ENCODE measurements at places on chromosomes 3 and 15.

DNA sequence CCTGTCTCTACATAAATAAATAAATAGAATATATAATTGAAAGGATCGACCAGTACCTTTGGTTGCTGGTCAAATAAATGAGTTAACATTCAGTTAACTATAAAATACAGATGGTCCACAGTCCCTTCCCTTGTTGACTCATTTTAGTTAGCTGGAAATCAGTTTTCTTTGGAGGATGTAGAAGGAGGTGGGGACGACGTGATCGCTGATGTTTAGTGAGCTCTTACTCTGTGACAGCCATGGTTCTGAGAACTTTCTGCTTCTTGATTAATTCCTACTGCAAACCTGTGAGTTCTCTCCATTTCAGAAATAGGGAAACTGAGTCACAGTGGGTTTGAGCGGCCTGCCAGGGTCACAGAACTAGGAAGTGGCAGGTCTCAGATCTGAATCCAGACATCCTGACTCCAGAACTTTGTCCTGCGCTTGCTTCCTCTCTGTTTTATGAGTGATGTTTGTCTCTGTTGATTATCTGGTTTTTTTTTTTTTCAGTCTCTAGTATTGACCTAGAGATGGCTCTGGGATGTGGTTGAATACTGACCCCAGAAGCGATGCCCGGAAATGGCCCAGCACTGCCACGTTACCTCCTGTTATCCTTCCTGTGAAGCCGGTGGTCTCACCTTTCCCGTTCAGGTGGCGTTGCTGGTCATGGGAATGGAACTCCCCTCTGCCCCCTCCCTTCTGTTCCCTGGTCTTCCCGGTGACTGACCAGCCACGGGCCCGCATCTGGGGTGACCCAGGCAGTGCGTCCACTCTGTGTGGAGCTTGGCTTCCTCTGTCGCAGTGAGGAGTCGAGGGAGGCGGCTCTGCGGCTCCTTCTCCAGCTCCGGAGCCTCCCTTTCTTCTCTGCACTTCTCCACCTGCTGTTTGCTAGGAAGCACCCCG is 18.2 kb downstream of the SYNM start:
- no peak for DNase-seq

DNA sequence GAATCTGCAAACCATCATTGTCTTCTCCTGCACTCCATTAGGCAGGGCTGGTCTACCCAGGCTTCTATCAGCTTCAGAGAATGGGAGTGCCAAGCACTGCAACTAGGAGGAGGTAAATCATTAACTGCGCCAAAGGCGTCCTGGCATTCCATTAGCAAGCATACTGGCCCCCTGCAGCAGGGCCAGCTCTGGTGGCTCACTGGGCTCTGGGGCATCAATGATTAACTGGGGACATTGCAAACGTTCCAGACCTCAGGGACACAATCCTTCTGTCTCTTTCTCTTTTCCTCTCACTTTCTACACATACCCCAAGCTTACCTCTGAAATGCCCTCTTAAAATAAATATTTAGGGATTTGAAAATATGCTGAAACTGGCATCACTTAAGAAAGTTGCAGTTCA is 129.0 kb downstream of the MYLK start:
- peak; percentile 87 for DNase-seq

- DNase-seq, result no peak
Observed at GRCh38 chr3:115245438-115245837, 98.3 kb upstream of the ZBTB20 start.

GRCh38 chr15:39667382-39668127 is 86.7 kb downstream of the THBS1 start:
- DNase-seq, result no peak

DNA sequence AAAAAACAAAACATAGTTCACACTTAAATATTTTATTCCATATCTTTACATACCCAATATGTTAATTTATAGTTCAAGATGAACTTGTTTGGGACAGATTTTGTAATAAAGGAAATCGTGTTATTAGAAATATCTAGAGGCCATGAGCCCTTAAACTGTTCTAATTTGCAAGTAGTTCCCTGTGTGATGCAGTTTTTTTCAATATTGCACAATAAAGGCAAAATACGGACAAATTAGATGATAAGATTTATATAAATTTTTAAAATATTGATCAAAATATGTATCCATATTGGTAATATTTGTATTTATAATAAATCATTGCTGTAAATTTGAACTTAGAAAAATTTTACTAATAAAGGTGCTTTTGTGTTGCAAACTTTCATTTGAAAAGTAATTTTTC is 23.8 kb downstream of the CTNNB1 start:
- DNase-seq, result no peak

GRCh38 chr3:152780553-152780952 is 54.4 kb upstream of the P2RY1 start:
- DNase-seq, result no peak

DNA sequence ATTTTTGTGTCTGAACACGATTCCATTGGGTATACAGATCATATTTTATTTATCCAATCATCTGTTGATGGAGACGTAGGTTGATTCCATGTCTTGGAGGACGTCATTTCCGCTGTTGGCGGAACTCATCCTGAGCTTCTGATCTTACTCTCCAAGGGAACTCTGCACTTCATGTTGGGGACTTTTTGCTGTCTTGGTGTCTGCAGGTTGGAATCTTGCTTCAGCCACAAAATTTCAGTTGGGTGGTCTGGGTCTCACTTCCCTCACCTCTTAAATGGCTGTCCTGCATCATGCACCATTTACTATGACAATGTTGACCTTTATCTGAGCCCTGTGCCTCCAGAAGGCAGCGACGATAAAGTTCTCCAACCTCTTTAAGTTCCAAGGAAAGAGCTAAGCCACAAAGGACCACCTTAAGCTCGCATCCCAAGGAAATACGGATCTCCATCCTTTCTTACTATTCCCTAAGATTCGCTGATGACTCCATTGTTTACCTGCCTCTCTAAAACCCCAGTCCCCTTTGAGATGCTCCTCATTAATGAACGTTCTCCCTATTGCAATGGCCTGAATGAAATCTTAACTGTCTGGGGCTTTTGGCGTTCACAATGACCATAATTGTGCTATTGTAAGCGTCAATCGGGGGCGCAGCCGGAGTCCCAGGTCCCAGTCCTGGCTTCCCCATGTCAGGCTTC is 23.1 kb upstream of the RNU6-1 start:
- DNase-seq, result no peak

GRCh38 chr15:38620098-38620497 is 55.5 kb upstream of the RASGRP1 start:
- DNase-seq, result no peak

DNA sequence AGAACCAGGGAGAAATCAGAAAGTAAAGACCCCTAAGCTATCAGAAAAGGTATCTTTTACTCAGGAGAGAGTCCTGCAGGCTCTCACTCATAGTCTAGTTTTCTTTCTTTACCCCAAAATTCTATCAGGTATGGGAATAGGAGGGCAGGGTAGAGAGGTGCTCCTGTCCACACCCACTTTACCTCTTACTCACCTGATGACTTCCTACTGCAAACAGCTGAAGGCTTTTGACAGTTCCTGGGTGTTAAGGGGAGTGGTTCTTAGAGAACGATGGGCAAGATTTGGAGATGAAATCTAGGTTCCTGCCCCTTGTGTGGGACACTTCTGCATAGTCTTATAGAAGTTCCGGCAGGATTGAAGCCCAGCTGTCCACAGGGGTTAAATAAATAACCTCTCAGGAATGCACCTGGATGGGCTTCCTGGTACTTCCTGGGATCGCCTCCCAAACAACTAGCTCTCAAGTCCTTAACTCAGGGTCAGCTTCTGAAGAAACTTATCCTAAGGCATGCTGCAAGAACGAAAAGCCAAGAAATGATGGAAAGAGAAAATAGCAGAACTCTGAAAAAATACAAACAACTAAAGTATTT is 10.8 kb upstream of the TNFAIP8L3 start:
- no peak for DNase-seq

- peak; percentile 8 for DNase-seq
Observed at GRCh38 chr3:44942202-44942921, 33.6 kb downstream of the ZDHHC3 start.

DNA sequence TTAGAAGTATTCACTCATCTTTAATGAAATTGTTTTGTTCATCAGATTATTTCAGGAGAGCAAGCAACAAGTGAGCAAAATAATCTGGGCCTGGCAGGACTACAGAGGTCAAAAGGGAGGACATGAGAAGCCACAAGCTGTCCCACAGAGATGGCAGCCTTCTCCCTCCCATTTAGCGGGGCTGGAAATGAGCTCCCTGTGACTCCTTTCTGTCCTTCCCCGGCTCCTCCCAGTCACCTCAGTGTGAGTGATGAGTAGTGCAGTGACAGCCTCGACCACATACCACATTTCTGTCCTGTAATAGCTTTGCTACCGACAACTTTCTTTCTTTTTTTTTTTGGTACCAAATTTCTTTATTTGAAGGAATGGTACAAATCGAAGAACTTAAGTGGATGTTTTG is 38.0 kb downstream of the RAB7A start:
- no peak for DNase-seq

DNA sequence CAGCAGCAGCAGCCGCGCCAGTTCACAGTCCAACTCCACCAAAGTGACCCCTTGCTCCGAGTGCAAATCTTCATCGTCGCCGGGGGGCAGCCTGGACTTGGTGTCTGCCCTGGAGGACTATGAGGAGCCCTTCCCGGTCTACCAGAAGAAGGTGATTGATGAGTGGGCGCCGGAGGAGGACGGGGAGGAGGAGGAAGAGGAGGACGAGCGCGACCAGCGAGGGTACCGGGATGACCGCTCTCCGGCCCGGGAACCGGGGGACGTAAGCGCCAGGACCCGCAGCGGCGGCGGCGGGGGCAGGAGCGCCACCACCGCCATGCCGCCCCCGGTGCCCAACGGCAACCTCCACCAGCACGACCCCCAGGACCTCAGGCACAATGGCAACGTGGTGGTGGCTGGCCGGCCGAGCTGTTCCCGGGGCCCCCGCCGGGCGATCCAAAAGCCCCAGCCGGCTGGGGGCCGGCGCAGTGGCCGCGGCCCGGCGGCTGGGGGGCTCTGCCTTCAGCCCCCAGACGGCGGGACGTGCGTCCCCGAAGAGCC is 224.1 kb upstream of the IL12A start:
- DNase-seq, result no peak

DNA sequence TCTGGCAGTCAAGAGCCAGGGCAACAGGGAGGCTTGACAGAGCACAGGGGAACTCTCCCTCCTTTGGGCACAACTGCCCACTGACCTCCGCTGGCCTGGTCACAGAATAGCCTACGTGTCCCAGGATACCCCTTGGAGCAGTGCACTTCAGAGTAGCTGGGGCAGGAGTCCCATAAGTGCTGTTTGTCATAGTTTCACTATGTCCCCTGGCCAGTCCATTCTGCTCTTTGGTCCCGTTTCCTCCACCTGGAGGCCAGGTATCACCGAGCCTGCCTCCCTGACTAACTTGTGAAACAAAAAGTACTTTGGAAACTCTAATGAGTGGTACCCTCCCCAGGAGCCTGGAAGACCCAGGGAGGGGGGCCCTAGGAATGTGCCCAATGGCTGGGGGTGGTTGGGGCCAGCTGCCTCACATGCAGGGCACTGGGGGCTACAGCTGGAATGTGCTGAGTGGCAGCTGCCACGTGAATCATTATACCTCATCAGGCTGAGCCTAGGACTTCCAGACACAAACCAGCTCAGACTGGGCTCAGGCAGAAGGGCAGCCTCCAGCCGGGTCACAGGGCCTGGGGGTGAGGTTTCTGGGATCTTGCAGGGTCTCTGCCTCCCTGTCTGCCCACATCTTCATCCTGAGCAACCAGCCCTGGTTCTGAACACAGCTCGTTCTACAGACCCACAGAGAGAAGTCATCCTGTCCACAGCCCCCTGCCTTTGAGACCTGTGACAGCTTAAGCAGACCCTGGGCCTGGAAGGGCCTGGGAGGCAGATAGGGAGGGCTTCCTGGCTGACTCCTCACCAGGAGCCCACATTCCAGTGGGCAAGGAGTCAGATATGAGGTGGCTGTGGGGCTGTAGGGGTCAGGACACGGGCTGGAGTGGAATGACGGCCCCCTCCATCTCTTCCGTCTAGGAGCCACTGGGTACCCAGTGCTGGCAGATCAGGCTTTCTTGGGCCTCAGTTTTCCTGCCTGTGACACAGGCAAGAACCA is 914 bp upstream of the PTH1R start:
- DNase-seq, result no peak

- DNase-seq, result no peak
Observed at GRCh38 chr3:57787867-57788623, 31.9 kb downstream of the SLMAP start.

DNA sequence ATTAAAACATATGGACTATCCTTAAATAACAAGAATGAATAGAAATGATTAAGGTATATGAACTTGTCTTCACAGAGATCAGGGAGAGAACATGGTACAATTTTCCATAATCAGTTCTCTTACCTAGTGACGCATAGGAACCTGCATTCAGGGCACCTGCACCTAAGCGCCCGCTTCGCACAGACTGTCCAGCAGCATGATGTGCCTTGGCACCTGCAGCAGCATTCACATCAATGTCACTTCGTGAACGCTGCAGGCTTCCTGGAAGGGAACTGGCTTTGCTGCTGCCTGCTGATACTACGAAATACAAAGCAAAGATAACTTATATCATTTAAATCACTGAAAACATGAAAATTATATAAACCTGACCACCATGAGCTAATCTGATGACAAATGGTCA is 115.2 kb downstream of the CLASP2 start:
- DNase-seq, result no peak

DNA sequence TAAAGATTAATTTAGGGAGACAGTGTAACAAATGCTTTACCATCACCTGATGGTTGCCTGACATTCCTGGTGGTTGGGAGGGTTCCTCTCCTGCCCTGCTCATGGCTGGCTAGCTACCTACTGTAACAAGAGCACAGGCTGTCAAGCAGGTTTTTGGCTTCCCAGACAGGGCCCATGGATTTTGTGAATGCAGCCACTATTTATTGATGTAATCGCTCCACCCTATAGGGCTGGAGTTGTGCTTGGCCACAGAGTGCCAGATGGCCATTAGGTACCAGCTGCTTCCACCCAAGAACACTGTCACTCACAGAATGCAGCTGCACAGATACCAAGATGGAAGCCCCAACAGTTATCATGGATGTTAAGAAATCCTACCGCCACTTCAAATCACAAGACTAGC is 31.0 kb upstream of the KLHL25 start:
- DNase-seq, result no peak

- no peak for DNase-seq
Observed at GRCh38 chr15:52379395-52380106, 83.9 kb upstream of the MYO5C start.

DNA sequence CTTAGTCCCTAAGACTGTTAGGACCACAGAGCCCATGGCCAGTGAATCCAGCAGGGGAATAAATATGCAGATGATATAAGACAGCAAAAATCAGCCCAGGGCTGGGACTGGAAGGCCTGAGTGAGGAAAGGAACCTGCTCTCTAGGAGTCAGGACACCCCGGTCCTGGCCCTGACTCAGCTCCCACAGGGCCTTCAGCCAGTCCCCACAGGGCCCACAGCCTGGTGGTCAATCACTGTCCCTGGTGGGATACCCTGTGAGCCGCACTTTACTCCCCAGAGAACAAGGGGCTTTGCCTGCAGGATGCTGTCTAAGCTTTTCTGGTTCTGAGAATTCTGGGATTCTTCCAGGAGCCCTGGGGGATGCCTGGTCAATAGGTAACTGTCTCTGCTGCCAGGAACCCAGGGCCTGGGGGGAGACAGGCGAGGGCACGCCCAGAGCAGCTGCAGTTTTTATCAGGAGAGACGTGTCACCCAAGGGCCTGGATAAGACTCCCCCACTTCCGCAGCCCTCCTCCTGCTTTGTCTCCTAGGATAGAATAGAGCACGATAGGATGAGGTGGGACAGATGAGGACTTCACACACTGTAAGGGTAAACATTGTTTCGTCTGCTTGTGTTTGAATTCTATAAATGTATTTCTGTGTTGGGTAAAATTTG is 49.5 kb upstream of the MCF2L2 start:
- DNase-seq, result no peak

GRCh38 chr3:46705022-46705530 is 3.9 kb downstream of the TMIE start:
- DNase-seq, result peak; percentile 75

- no peak for DNase-seq
Observed at GRCh38 chr3:151430821-151431484, 29.9 kb downstream of the IGSF10 start.
